DMS79 treated with DMSO at 0.1 percent for 48 hours (cell line): ENCODE measurements at places on chromosomes 7 and 10.

- DNase-seq: no peak
These were observed 18.5 kb upstream of the SEM1 start for GRCh38 chr7:96728139-96728538.

GRCh38 chr10:6399879-6400278 lies 180.2 kb downstream of the PRKCQ start:
- no peak for DNase-seq

GRCh38 chr7:109532262-109532992 lies 962.8 kb downstream of the DNAJB9 start:
- no peak for DNase-seq

- DNase-seq: peak; percentile 39
These were observed 58.0 kb downstream of the GNAT3 start for GRCh38 chr7:80453699-80454340.

- DNase-seq: no peak
These were observed 18.1 kb downstream of the ADRB1 start for GRCh38 chr10:114061789-114062188.

DNA sequence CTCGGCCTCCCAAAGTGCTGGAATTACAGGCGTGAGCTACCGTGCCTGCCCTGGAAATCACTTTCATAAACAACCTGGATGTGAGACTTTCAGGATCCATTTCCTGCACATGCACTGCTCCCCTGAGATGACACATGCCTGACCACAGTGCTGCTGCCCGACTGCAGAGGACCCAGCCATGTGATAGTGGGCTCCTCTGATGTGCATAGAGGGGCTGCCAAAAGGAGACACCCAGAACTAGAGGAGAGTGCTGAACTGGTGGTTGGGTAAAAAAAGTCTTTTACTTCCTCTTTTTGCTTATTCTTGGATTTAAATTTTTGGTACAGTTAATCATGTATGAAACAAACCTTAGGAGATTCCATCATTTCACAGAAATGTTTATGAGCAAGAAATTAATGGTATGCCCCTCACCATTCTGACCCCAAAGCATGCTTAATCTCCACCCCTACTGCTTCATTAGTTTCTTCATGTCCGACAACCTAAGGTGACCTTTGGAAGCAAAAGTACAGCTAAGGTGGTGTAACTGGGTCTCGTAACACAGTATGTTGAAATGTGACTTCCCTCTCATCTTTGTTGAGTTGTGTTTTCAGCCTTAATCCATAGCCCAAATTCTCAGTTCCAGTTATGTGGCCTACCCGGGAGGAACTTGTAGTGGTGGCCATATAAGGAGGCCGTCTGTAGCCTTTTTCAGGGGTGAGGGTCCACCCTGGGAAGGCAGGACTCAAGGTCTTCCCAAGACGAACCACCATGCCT lies 111.1 kb downstream of the RNF216 start:
- no peak for DNase-seq

- no peak for DNase-seq
These were observed 11.4 kb downstream of the TSPAN13 start for GRCh38 chr7:16764942-16765341.

GRCh38 chr7:15424468-15424867 lies 137.3 kb downstream of the AGMO start:
- DNase-seq: no peak

DNA sequence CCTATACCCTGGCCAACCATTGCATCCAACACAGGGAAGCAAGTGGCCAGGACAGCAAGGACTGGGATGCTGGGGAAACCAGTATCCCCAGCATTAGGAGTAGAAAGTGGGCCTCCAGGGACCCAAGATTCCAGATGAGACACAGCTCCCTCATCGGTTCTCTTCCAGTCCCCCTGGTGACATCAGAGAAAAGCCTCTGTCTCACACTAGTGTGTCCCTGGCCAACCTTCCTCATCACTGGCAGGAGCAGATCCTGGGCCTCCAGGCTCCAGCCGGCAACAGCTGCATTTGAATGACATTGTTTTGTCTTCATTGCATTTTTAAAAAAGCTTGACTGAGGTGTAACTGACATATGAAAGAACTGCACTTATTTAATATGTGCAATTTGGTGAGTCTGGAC lies 177.3 kb upstream of the LYZL2 start:
- DNase-seq: no peak

DNA sequence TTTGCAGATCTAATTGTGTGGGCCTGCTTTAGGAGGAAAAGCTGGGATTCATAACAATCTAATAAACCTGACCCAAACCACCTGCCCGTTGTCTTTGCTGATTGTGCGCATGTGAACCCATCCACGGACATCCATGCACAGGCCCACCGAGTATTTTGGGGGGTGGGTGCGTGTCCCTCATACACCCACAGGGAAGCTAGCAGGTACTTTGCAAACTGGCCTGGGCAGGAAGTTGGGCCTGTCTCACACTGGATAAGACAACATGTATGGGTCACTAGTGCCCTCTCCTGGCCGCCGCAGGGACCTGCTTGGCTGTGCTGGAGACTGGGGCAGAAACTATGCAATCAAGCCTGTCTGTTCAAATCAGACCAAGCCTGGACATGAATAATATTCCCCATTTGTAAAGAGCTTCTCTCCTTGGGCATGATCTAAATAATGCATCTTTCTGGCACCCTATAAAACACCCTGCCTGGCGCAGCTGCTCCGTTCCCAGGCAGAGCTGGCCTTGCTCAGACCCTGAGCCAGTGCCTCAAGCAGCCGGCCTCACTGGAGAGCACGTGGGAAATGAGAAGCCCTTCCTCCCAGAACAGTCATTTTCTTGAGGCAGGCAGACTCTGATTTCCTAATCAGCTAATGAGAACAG lies 15.8 kb downstream of the ECHDC3 start:
- DNase-seq: peak; percentile 42

DNA sequence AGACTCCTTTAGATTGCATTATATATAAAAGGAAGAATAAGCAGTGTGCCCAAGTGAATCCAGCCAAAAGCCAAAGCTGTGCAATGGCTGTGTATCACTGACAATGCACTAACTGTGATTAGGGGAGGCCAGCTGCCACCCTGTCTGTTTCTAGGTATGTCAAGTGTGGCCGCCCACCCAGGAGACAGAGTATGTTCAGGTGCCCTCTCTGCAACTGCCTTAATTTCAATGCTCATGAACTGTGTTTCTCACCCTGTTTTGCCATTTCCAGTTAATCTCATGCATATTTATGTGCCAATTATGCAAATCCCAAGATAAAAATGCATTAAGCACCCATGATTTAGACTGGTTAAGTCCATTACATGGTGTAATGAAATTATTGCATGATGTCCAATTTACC lies 159.4 kb downstream of the FRMD4A start:
- DNase-seq: no peak

DNA sequence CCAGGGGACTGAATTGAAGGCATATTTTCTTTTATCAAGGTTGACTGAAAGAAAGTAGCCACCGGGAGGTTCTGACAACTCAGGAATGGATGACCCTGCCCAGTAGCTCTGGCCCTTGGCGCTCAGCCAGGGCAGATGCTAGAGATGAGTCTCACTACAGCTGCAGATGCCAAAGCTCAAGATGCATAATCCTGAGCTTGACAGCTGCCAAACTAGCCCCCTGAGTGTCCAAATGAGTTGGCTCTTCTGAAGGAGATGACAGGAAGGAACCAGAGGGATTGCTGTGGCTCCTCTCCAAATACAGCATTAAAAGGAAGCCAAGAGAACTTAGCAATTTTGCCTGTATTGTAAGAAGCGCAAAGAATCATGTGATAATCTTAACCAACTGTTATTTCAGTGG lies 78.4 kb downstream of the NXPH1 start:
- no peak for DNase-seq

- no peak for DNase-seq
These were observed 23.2 kb downstream of the UPF2 start for GRCh38 chr10:12019283-12019971.

DNA sequence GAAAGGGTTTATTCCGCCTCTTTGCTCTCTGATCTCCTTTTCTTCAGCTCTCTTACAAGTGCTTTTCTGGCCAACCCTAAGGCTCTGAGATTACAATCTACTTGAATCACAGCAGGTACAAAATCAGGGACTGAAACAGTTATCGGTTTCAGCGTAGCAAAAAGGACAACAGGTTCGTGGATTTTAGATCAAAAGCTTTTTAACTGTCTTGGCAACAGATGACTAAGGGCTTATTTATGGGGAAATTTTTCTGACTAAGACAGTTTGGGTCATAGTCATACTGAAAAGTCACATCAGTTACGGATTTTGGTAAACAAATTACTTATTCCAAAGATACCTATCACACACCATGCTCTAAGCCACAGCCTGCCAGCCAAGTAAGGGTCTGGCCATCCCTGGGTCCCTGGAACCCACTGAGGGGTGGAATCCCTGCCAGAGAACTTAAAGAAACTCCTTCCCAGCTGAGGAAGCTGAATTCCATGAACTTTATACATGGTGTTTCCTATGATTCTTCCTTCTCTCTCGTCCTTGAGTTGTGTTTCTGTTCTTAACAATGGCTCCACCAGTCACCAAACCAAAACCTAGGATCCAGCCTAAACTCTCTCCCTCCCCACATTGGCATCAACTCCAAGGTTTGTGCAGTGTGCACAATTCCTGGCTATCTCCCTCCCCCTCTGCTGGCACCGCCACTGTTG lies 169.3 kb downstream of the FAM107B start:
- DNase-seq: peak; percentile 18

DNA sequence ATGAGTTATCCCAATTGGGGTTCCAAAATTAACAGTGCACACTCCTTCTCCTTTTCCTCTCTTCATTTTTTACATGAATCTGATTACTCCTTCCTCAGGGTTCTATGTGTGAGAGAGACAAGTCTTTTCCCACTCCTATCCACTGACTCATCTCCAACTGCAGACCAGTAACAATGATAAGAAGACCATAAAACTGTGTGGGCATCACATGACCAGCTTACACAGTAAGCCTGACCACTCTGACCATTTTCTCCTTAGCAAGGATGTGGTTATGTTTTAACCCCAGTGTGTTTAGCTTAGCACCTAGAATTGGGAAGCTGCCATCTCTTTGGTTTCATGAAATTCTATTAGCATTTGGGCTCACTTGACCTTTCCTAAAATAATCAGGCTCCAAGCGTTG lies 145.0 kb upstream of the CALCR start:
- DNase-seq: no peak

DNA sequence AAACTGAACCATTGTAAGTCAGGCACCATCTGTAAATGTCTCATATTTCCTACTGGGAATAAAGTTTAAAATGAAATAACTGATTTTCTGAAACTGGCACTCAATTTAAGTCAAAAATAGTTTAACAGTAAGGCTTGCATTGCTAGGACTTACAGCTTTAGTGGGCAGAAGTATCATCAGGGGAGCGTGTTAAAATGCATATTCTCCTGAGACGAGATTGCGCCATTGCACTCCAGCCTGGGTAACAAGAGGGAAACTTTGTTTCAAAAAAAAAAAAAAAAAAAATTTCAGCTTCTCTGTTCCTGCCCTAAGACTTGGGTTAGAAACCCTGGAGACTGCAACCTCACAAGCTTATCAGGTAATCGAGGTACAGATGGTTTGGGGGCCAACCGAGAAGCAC lies 65.4 kb downstream of the UBE3C start:
- no peak for DNase-seq
